ENCODE measurements at places on chromosomes 1 and 21. TPM values are rescaled to one million over a fixed set of nuclear protein-coding genes. Genes with fewer than 3 reads are reported as not detected.

DNA sequence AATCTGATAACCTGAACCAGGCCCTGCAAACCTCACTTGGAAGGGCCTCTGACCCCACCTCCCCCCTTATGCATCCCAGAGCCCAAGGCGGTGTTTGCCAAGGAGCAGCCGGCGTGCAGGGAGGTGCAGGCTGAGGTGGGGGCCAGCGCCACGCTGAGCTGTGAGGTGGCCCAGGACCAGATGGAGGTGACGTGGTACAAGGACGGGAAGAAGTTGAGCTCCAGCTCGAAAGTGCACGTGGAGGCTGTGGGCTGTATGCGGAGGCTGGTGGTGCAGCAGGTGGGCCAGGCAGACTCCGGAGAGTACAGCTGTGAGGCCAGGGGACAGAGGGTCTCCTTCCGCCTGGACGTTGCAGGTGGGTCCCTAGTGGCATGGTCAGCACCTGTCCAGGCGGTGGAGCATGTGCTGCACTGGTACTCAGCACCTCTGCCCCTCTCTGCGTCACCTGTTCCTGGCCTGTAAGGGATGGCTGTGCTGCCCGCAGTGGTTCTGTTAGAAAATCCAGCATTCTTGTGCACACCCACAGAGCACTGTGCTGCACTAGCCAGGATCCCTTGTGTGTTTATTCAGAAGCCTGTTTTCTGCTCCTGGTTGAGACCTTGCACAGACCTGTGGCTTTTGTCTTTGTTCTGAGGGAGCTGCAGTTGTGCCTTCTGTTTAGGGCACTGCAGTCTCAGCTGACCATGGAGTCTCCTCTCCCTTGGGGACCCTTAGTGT, 11.6 kb downstream of the OBSCN start:
- H3K4me1 ChIP-seq = no peaks in the 10 kb centered on the region
- H3K27me3 ChIP-seq = no peaks in the 10 kb centered on the region
- H3K36me3 ChIP-seq = no peaks in the 10 kb centered on the region
- no peak overlapping the region for H3K27ac ChIP-seq

Gene LRRIQ3
- 0.52 TPM for total RNA-seq

DNA sequence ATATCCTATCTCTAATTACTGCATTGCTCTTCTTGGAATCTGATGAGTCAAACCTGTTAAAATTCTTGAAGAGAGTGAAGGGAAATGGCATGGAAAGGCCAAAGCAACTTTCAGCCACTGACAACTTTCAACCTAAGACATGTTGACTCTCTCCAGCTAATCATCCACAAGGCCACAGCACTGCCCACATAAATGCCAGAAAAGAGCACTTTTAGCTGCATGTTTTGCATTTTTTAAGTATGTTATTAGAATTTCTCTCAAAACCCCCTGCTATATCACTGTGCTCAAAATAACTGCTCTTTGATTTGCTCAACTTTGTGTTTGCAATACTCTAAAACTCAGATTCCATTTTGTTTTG, 352.5 kb downstream of the ADGRL2 start:
- H3K4me3 ChIP-seq = no peak overlapping the region
- H3K27ac ChIP-seq = no peak overlapping the region
- H3K27me3 ChIP-seq = no peaks in the 10 kb centered on the region
- H3K4me1 ChIP-seq = no peaks in the 10 kb centered on the region
- H3K36me3 ChIP-seq = no peaks in the 10 kb centered on the region

Gene PROX1
- total RNA-seq = 4.8 TPM

DNA sequence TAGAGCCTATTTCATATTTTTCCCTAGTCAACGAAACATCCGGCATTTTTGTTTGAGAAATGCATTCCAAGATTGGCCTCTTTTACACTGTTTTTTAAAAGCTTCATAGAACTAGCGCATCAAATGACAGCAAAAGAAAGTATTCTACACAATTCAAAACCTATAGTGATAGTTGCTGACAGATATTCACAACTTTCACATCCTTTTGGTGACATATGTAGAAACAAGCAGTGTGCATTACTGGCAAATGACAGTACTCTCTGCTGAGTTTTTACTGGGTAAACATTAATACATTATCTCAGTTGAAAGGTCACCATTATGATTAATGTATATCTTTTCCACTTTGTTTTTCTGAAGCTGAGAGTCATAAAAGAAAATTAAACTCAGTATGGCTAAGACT, 135.4 kb upstream of the RGS18 start:
- H3K36me3 ChIP-seq = no peaks in the 10 kb centered on the region
- H3K4me3 ChIP-seq = no peak overlapping the region
- H3K27me3 ChIP-seq = no peaks in the 10 kb centered on the region
- no peak for DNase-seq
- no peak overlapping the region for H3K27ac ChIP-seq

DNA sequence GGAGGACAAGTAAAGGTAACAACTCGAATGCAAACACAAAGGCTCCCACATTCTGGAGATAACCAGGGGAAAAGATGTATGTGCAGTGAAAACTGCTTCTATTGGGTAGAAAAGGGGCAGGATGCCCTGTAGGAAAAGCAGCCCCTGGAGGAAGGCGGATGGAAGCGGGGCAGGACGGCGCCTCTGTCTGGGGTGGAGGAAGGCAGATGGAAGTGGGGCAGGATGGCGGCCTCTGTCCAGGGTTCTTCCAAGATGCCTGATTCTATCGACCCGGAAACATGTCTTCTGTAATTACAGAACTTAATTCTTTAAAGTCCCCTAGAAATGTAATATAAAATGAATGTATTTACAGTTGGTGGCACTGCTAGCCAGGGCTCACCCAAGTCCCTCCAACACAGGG, 24.0 kb upstream of the LRRC47 start:
- no peaks in the 10 kb centered on the region for H3K27me3 ChIP-seq
- DNase-seq = no peak
- H3K27ac ChIP-seq = no peak overlapping the region
- H3K36me3 ChIP-seq = peaks cover 4% of the 10 kb centered on the region
- no peaks in the 10 kb centered on the region for H3K4me1 ChIP-seq
